ENCODE measurements at places on chromosomes 11 and 22.

GRCh38 chr11:11970556-11970955 is 37.9 kb downstream of the DKK3 start:
- no peak for DNase-seq

- DNase-seq = no peak
Measured at GRCh38 chr22:23037429-23038333, 32.6 kb upstream of the GNAZ start.

DNA sequence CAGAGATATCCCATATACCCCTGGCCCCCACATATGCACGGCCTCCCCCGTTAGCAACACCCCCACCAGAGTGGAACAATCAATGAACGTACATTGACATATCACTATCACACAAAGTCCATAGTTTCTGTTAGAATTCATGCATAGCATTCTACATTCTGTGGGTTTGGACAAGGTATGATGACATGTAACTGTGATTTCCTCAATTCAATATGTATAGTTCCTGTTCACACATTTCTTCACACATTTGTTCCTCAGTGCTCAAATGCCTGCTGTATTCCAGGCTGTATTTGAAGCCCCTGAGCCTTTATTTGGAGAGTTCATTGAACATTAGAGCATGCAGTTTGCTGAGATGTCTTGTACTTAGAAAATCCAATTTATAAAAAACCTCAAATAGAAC is 69.9 kb downstream of the PTPRJ start:
- no peak for DNase-seq

- no peak for DNase-seq
Measured at GRCh38 chr11:10550503-10551289, 9.7 kb upstream of the RNF141 start.

DNA sequence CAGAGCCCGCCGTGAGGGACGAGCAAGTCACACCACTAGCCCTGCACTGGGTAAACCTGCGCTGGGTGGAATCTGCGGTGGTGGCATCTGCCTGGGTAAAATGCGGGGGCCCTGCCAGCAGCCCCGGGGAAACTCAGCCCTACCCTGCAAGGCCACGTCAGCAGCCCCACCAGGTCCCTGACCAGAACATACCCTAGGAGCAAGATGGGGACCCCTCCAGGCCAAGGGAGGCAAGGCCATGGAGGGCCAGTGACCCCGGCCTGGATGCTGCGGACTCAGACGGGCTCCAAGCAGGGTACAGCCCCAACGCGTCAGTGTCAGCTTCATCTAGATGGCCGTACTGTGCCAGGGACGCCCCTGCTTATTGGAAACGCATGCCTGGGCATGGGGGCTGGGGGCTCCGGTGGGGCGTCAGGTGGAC is 26.3 kb downstream of the TOLLIP start:
- DNase-seq = no peak

DNA sequence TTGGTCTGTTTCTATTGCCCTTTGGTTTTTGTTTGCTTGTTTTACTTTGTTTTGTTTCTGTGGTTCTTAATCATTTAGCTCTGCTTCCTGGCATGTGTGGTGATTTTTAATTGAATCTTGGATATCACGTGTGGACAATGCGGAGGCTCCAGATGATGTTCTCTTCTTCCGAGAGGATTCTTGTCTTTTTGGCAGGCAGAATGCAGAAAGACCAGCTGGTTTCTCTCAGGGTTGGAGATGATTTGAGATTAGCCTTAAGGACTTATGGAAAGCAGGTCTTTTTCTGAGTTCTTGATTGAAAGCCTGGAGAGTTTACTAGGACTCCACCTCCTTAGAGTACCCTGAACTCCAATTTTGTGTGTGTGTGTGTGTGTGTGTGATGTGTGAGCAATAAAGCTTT is 21.0 kb upstream of the ANO1 start:
- DNase-seq = no peak

GRCh38 chr11:101929294-101929915 is 13.1 kb upstream of the ANGPTL5 start:
- peak; percentile 47 for DNase-seq

DNA sequence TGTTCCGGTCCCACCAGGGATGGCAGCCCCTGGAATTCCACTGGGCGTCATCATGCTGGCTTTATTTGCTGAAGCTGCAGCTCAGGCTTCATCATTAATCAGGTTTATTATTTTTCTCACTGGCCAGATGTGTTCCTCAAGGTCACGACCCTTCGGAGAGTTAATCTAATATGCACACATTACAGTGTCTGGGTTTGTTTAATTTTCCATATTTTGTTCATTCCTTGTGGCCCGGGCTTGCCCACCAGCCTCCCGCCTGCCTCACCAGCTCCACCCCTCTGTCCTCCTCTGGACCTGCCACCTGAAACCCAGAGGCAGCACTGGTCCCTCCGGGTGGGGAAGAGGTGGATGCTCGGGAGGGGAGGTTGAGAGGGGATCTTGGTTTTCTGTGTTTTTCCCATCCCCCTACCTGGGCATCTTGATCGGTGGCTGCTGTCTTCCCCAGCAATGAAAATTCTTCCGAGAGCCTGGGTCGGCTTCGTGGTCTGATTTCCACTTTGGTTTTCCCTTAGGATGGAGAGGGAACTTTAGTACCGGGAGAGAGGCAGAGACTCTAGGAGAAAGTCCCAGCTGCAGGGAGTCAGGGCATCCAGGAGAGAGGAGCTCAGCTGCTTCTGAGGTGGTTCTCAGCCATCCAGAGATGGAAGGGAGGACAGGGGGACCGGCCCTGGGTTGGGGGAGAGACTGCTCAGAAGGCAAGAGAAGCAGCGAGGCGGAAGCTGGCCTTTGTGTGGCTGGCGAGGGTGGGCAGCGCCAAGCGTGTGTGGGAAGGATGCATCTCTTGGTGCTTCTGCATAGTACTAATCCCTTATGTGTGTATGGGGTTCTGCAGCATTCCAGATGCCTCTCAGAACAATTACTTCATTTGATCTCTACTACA is 2.1 kb downstream of the GRIK4 start:
- DNase-seq = no peak

GRCh38 chr22:49354516-49355210 is 473.0 kb downstream of the BRD1 start:
- DNase-seq = no peak

DNA sequence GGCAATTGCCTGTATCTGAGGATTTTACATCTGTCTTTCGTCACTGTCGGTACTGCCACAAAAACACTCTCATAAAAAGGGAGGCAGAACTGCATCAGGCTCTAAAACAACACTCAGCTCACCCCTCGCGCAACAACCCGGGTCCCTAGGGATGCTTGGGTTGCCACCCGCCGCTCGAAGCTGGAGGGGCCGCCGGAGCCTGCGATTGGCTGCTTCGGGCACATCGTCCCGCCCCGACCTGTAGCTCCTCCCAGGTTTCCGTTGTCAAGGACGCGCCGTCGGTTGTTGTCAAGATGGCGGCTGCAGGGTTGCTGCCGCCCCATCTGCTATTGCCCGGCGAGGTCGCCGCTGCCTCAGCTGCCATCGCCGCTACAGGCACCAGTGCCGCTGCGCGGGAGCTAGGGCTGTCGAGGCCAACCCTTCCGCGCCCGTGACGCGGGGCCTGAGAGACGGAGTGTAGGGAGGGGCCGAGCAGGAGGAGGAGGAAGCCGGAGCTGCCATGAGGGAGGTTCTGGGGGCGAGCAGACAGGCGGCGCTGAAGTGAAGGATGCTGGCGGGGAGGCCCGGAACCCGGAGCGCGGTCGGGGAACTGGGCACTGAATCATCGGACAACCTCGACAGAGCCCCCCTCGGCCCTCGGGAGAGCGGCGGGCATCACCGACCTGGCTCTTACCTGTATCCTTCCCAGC is at the start of gene CEP126:
Gene CEP126, plus strand, starts transcription at position 273 of the 689 bp plus-strand sequence. Its CDS starts 275 bp downstream, at position 548.
- peak; percentile 87 for DNase-seq

- no peak for DNase-seq
Measured at GRCh38 chr11:75554258-75555022, 7.6 kb upstream of the SERPINH1 start.

DNA sequence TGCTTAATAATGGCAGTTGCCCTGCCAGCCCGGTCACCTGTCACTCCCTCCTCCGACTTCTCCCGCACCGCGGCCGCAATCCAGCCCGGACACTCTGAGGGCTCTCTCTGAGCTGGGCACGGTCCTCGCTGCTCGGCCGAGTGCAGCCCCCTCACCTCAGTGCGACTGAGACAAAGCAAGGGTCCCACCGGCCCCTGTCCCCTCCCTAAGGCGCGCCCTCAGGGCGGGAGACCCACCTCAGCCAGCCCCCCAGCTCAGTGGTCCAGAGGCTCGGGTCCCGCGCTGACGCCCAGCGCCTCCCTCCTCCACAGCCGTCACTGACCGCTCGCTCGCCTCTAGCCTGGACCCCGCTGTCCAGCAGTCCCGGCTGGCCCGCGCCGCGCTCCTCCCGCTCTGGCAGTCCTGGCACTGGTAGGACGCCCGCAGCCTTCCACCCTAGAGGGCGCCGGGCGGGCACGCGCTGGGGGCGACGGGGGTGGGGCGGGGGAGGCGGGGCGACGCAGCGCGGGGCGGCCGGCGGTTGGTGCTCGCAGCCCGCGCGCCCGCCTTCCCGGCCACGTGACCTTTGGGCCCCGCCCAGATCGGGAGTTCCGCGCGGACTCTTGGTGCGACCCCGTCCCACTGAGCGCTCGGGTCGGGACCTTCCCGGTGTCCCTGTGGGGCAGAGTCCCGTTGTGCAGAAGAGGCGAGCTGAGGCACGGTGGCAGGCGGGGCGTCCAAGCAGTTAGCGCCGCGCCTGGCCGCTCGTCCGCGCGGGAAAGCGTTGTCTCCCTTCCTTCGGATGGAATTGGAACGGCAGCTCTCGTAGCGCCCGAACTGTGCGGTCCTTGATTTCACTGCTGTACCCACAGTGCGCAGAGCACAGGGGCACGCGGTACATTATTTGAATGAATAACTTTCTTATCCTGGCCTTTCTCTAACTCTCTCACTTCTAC is 7.8 kb upstream of the L3MBTL2 start:
- DNase-seq = peak; percentile 76

DNA sequence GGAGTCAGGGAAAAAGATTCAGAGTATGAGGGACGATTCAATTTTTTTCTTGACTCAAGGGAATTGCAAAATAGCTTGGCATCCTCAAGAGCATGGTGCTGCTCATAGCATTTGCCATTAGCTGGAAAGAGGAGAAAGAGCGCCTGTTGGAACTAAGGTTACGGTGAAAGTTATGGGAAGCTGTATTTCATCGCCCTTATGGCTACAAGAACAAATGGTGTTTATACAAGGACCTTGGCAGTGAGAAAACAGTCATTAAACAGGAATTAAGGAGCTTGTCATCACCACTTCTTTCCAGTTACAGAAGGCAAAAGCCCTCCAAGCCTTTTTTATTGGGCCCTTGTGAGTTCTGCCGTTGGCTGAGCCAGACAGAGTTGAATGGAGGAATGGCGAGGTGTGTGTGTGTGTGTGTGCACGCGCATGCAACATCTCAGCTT is 74.2 kb downstream of the ALX4 start:
- DNase-seq = no peak

DNA sequence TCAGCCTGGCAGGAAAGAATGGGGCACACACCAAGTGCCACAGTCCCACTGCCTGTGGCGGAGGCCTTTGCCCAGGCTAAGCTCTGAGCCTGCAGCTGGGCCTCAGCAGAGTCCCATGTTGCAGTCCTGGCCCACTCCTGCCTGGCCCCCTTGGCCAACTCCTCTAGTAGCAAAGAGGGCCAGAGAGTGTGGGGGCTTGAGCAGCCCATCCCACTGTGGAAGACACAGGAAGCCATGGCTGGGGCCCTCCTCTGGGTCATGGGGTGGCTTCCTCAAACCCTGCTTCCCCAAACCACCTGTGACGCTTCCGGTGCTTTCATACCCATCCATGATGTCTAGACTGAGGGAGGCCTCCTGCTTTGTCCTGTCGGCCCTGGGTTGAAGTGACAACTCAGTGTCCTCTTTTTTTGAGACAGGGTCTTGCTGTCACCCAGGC is 5.8 kb downstream of the RPS19BP1 start:
- DNase-seq = peak; percentile 37

DNA sequence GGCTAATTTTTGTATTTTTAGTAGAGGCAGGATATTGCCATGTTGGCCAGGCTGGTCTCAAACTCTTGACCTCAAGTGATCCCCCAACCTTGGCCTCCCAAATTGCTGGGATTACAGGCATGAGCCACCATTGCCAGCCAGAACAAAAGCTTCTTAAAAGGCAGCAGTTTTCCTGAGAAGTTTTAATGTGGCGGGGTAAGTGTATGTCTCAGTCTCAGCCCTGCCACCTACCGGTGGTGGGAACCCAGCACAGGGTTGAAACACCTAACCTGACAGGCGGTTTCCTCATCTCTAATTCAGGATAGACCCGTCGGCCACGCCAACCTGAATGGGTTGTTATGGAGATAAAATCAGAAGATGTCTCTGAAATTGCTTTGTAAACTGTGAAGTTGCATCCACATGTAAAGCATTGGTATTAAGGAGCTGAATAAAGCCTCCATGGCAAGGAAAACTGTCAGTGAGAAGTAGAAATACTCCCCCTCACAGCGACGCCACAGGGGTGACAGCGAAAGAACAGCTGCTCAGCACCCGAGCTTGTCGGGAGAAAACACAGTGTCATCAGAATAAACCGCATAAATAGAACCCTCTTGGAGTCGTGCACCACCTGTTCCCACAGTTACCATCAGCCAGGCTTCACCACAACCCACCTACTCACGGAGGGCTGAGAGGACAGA is 165.9 kb upstream of the NCAM1 start:
- peak; percentile 34 for DNase-seq

GRCh38 chr11:84234462-84235202 is 948.5 kb upstream of the CCDC90B start:
- DNase-seq = no peak

- DNase-seq = no peak
Measured at GRCh38 chr11:6237266-6237665, 1.6 kb upstream of the CNGA4 start.

DNA sequence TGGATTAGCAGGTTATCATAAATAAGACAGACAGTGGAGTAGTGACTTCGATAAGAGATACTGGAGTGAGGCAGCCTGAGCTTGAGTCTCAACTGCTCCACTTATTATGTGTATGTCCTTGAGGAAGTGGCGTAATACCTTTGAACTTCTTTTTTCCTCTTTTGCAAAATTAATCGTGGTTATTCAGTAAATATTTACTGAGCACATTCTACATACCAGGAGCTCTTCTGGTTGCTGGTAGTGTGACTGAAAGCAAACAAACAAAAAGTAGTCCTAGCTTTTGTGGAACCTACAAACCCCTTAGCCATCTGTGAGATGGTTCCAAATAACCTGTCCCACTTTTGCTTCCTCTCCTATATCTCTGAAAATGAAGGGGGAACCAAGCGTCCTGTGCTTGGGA is 125.6 kb upstream of the ASPHD2 start:
- no peak for DNase-seq
